ENCODE measurements at places on chromosomes 12 and 14.
A peak's percentile ranks its signal among the peaks of the same experiment; 100 is the strongest.

GRCh38 chr12:93080452-93080851 is 151.4 kb upstream of the EEA1 start:
- DNase-seq, result no peak

DNA sequence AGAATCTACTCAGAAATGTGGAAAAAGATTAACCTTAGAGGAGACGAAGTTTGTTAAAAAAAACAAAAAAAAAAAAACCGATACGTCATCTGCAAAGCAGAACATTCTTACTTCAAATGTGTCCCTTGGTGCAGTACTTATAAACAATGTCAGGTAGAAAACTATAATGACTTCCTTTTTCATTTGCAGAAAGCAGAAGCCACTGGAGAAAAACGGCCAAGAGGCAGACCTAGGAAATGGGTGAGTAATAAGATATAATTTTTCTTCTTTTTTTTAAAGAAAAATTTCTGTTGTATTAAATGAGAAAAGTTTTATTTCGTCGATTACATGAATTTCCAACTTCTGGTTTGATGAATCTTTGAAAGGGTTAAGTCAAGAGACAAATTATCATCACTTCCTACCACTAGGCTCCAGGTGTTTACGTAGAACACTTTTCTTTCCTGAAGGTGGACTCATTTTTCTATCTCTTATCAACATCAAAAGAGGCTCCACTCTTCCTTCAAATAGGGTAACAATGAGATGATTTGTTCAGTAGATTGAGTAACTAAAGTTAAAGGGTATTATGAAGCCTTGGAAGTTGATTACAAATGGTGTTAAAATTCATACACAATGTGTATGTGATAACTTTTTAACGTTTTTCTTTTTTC is 14.2 kb downstream of the HMGA2 start:
- no peak for DNase-seq

- no peak for DNase-seq
Observed at GRCh38 chr12:21788089-21788983, 13.8 kb upstream of the KCNJ8 start.

- no peak for DNase-seq
Observed at GRCh38 chr12:49537752-49538509, 899 bp upstream of the KCNH3 start.

DNA sequence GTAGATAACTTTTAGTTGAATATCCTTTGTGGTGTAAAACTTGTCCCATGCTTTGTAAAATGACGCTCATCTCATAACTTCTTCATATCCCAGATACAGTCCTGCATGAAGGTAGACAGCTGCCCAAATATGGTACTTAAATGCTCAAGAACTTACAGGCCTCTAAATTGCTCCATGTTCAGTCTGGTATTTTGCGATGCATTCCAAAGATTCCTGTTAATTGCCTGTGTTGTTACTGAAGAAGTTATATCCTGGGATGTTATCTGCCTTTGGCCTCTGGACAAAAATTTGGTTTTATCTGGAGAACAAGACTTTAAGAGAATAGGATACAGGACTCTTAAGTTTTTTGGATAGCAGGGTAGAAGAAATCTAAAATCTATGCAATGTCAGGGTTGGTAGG is 473.0 kb downstream of the PCNX1 start:
- peak; percentile 69 for DNase-seq

GRCh38 chr14:51518711-51519110 is 133.0 kb upstream of the FRMD6 start:
- no peak for DNase-seq

GRCh38 chr12:117863002-117863709 is 105.6 kb downstream of the KSR2 start:
- no peak for DNase-seq
